Stimulated activated CD8-positive, alpha-beta memory T cell treated with anti-CD3 and anti-CD28 coated beads, Interleukin-7, amount 100 ng/mL, for 1 hour (primary cell): ENCODE measurements at places on chromosomes 1 and 21.

- no peak for DNase-seq
Observed at GRCh38 chr21:38254970-38255369, 1.8 kb upstream of the KCNJ15 start.

GRCh38 chr1:68384872-68385411 is 64.8 kb downstream of the RPE65 start:
- DNase-seq: no peak

DNA sequence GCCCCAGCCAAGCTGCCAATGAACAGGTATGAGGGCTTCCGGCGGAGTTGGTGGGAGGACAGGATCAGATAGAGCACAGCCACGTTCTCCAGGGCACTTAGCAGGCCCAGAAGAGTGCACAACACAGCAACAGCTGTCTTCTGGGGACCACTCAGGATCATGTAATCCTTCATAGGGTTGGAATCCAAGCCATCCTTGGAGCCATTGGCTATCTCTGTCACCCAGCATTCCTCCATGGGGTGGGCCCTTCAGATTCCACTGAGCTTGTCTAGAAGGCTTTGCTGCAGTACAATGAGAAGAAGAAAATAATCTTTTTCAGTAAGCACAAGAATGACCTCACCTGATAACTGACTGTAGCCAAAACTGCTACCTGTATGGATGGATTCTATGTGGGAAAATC is 7.3 kb upstream of the FUCA1 start:
- no peak for DNase-seq

DNA sequence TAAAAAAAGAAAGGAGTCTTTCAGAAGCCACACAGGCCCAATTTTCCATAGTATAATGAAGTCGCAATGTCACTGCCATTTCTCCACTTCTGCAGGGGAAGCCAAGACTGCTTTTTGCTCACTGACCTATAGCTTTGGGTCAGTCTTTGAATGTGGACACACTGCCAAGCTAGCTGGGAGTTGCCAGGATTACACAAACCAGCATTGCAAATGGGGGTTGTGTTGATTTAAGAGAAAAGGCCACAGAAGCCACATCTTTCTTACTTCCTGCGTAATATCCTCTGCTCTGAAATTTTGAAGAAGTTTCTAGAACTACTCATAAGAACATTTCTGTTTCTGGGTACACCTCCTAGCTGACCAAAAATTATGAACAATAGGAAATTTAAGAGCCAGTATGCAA is 45.8 kb upstream of the SAMSN1 start:
- DNase-seq: no peak

DNA sequence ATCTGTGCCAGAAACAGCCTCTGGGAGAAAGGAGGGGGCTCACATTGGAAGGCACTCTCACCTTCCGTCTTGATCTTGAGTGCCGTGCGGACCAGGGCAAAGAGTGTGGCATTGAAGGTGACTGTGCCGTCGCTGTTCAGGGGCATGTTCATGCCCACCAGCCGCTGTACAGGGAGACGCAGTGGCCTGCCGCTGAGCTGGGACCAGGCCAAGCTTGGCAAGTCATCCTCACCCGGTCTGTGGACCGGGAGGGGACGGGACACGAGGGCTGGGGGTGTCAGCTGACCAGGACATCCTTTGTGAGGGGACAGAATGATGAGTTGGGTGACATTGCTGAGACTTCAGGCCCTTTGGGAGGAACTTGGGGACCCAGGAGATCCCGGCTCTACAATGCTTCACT is 25.0 kb upstream of the KIF21B start:
- DNase-seq: no peak

DNA sequence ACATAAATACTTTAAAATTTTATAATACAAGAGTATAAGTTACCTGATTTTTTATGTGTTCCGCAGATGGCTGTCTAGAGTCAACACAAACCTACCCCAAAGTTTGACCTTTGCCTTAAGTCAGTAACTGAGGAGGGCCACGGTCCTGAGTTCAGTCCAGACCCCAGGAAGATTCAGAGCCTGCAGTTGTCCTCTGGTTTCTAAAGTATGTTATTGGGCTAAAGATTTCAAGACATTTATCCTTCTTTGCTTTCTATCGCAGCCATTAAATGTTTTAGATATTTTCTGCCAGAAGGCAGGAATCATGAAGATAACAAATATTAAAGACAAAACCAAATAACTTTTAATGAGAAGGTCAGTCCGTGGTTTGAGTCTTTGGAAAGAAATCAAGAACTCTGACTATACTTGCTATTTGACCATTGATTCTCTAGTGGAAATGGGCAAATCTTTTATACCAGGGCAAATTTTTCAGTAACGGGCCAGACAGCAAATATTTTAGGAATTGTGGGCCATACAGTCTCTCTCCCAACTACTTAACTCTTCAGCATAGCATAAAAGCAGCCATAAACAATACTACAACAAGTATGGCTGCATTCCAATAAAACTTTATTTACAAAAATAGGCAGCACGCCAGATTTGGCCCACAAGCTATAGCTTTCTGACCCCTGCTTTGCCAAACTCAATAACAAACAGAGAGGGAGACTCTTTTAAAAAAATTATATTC is 38.0 kb upstream of the HAO2 start:
- DNase-seq: no peak

DNA sequence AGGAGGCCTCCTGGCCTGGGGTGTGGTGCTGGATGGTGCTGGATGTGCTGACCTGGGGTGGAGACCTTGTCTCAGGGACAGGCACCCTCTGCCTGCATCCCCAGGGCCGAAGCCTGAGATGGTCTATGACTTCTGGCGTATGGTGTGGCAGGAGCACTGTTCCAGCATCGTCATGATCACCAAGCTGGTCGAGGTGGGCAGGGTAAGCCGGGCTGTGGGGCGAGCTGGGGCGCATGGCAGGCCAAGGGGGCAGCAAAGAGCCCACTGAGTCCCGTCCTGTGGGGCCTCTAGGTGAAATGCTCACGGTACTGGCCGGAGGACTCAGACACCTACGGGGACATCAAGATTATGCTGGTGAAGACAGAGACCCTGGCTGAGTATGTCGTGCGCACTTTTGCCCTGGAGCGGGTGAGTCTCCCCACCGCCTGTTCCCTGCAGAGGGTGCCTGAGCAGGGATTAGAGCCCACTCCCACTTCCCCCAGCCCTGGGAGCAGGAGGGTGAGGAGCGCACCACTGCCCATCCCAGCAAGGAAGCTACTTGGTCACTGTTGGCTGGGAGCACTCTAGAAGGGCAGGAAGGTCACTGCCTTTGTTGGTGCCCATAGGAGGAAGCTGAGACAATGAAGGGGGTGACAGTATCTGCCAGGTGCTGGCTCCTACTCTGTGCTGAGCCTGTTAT is 75.2 kb downstream of the PTPRU start:
- DNase-seq: no peak

DNA sequence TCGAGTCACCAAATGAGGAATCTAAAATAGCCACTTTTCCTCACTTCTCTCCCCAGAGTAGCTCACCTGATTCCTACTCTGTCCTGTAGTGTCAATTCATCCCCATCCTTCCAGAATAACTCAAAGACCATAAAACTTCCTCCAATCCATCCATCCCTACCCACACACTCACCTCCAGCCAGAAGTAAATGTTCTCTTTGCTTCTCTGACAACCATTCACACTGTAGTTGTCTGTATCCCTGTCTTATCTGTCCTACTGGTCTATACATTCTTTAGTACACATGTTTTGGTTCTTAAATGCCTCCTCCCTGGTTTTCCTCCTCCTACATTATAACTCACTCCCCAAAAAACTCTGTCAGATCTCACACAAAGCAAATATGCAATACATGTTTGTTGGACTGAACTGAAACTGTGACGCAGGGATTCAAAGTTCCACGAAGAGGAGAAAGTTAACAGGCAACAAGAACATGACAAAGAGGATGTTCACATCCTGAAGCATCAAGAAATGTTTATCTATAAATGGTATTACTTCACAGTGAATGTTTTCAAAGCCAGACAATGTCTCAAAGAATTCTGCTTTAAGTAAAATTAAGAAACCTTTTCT is 11.0 kb downstream of the TP53BP2 start:
- DNase-seq: no peak

DNA sequence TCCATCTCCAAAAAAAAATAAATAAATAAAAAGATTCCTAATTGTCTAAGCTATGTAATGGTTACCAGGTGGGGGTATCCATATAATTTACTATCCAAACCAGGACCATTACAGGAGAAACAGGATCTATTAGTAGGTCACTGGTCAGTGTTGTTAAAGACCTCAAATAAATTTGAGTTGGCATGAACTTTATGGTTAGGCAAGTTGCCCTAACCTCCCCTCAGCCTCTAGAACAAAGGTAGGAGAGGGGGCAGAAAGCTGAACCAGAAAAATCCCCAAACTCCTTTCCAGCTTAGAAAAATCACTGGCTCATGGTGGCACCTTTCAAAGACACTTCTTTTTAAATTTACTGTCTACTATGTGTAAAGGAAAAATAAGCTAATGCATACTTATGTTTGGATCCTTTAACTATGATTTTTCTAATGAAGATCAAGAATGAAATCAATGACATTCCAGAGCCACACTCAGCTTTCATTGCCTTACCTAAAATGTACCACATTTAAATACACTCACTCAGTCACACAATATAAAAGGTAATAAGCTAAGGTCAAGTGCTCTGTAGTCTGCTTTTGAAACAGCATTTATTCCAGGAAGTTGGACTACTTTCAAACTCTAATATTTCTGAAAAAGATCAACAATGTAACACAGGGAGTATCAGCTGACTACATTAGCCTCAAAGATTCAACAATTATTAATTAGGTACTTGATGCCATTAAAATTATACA is 13.8 kb downstream of the EIF4G3 start:
- DNase-seq: no peak

DNA sequence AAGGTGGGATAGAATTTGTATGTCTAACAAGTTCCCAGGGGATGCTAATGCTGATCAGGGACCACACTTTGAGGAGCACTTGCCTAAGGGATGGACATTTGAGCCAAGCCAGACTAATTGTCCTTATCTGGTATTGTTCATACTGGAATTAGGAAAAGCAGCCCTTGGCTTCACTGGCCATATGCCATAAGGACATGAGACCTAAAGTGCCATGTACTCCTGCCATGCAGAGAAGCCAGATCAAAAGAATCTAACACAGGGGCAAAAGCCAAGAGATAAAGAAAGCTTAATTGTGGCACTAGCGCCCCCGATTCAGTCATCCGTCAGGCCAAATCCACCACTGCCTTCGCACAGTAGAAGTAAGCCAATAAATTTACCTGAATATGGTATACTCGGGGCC is 45.7 kb downstream of the RNF11 start:
- no peak for DNase-seq

GRCh38 chr1:19354531-19354981 is 42.4 kb downstream of the SLC66A1 start:
- no peak for DNase-seq

DNA sequence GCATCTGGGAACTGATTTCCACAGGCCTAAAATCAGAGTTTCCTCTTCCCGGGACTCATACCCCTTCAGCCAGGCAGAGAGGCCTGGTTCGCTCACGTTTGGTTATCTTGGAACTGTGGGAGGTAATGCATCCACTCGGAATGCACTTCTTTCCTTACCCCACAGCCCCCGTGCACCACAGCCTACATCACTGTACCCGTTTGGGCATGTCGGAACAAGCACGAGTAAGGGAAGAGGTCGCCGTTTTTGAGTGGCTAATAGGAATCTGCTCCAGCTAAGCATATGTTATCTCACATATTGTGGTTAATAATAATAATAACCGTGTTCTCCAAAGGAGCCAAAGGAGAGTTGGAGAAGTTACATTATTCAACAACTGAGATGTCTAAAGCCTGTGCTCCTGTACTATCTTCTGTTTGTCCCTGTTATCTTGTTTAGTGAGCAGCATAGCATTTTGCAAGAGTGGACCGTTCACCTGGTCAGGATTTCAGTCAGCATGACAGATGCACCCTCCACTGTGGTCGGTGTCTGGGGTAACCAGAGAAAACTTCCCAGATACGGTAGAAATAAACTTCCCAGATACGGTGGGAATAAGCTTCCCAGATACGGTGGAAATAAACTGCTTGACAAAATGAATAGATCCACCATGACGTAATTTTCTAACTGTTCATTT is 198.6 kb downstream of the SDCCAG8 start:
- DNase-seq: no peak

DNA sequence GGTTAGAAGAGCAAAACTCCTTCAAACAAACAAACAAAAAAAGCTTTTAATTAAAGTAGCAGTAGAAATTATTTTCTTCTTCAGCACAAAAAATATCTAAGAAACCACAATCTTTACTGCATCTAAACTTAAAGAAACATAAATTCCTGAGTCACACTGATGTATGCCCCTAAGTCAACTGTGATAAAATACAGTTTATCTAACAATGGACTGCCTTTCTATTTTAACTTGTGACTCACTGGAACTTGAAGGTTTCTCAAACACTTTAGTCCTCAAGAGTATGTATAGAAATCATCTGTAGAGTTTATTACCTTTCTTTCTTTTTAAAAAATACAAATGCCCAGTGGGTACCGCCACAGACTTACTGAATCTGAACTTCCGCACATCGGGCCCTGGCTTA is 86.2 kb downstream of the LBR start:
- DNase-seq: no peak

GRCh38 chr1:224783006-224783651 is 146.3 kb upstream of the DNAH14 start:
- DNase-seq: no peak

DNA sequence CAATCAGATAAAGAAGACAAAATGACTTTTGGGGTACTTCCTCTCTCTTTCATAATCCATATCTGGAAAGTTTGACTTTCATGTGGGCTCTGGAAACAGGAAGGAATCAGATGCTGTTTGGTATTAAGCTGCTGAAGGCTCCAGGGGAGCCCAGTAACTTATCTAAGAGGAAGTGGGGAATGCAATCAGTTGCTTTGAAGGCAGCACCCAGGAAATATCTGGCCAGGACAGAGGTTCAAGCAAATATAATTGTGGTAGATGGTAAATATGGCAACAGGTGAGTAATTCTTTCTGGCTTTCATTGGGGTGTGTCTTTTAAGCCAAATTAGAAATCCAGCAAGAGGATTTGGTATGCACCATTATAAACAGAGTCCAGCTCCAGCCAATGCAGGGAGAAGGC is 44.4 kb downstream of the COLGALT2 start:
- no peak for DNase-seq

GRCh38 chr1:99606306-99606705 is 39.6 kb upstream of the PALMD start:
- DNase-seq: no peak

DNA sequence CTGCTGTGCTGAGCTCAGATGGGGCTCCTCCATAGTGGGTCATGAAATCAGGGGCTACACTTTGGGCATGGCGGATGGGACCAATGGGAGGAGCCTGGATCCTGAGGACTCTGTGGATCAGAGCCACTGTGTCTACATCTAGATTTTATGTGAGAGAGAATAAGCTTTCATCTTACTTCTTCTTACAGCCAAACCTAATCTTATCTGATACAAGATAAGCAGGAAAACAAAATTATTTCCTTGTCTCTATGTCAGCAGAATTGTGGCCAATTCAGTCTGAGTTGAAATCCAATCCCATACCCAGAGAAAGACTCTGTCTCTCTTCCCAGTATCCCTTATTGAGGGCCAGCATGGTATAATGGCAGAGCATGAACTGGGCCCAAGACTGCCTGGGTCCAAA is 56.2 kb downstream of the KIF14 start:
- DNase-seq: no peak
